ENCODE measurements at places on chromosomes 6 and 20.
A peak's percentile ranks its signal among the peaks of the same experiment; 100 is the strongest.

DNA sequence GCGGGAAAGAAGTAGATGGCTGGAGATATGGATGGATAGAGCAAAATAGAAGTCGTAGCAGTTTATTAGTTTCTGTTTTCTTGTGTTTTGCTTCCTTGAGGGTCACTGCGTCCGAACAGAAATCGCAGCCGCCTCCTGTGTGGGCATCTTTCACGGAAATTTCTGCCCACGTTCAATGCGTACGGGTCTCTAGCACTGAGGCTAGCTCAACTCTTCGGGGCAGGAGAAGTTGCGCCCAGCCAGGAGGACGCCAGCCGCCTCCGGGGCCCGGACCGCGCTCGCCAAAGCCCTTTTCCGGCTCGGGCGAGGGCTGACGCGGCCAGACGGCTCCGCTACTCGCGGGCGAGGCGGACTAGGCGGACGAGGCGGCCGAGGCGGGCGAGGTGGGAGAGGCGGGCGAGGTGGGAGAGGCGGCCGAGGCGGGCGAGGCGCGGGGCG lies 814 bp downstream of the TFAP2B start:
- DNase-seq: peak; percentile 2

GRCh38 chr6:43778131-43778855 lies 8.3 kb downstream of the VEGFA start:
- no peak for DNase-seq

DNA sequence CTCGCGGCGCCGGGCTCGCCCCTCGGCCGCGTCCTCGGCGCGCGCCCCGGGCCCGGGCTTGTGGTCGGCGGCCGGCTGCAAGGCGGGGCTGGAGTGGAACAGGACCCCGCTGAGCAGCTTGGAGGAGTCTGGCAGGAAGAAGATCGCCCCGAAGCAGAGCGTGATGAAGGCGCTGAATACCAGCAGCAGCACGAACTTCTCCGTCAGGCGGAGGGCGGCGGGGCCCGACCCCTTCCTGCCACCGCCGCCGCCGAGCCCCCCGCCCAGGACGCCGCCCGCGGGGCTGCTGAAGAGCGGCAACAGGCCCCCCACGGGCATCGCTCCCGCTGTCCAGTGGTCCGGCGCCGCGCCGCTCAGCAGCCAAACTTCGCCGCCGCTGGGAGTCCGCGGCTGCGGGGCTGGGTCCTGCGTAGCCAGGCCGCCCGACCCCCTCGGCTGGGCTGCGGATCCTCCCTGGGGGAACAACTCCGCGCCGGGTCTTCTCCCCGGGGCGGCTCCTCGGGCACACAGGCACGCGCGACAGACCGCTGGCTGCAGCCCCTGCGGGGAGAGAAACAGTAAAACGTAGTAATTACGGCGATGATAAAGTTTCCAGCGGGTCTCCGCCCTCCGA lies 707 bp downstream of the MAN1A1 start:
- DNase-seq: peak; percentile 22

GRCh38 chr6:57159127-57159526 lies 13.0 kb upstream of the BAG2 start:
- no peak for DNase-seq

- no peak for DNase-seq
These were observed 2.1 kb downstream of the SLC17A4 start for GRCh38 chr6:25756382-25757363.
